ENCODE measurements at places on chromosomes 16 and 17. TPM values are rescaled to one million over a fixed set of nuclear protein-coding genes. Genes with fewer than 3 reads are reported as not detected.

The ETV4 gene
- total RNA-seq, result 54.0 TPM

The LLGL2 gene
- 25.5 TPM for total RNA-seq

The GPR139 gene
- not detected for total RNA-seq

The NSMCE1 gene
- total RNA-seq, result 58.4 TPM

The KCNH6 gene
- not detected for total RNA-seq

The LITAF gene
- total RNA-seq, result 175 TPM

The PIPOX gene
- 0.21 TPM for total RNA-seq

The CES1 gene
- 31.6 TPM for total RNA-seq

The CHST4 gene
- not detected for total RNA-seq

The ZG16B gene
- 0.91 TPM for total RNA-seq

The MILR1 gene
- total RNA-seq, result 1.0 TPM

All from A549 treated with RU486 at 1 μM for 4 hours (cell line).